Activated T-cell treated with anti-CD3 and anti-CD28 coated beads, Interleukin-2, amount 50 U/mL, for 48 hours (primary cell): ENCODE measurements at places on chromosomes 12 and 14.
A peak's percentile ranks its signal among the peaks of the same experiment; 100 is the strongest.

DNA sequence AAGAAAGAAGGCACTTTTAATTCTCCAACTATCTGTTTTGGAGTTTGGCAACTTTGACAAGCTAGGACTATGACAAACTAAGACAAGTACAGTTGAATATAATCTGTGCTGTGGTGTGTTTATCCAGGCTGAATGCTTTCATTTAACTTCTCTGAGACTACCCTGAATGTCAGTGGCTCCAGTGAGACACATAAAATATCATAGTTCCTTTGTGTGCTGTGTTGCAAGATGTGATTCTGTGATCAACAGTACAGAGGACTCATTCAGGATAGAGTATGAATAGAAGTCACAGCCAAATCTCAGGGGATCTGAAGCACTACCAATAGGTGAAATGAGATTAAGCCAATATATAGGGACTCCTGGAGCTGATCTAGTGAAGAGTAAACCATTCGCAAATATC lies 876.9 kb upstream of the FBXO33 start:
- DNase-seq, result no peak

- no peak for DNase-seq
These were observed 126.8 kb upstream of the CPSF6 start for GRCh38 chr12:69112616-69113015.

DNA sequence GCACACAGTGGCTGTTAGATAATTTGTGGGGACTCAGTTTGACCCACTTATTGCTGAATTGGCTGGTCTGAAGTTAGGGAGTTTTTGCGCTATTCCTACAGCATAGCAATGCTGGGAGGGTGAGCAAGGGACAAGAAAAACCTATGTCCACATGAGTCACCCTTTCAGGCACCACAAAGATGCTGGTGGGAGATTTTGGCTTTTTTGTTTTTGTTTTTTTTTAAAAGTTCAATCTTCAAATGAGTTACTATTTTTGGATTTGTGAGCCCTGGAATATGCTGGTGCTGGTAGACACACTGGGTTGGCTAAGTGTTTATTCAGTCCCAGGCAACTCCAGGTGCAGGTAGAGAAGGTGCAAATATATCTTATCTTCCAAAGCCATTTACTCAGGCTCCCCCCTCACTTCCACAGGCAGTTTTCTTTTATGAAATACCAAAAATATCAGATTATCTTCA lies 143.4 kb downstream of the BTG1 start:
- no peak for DNase-seq

DNA sequence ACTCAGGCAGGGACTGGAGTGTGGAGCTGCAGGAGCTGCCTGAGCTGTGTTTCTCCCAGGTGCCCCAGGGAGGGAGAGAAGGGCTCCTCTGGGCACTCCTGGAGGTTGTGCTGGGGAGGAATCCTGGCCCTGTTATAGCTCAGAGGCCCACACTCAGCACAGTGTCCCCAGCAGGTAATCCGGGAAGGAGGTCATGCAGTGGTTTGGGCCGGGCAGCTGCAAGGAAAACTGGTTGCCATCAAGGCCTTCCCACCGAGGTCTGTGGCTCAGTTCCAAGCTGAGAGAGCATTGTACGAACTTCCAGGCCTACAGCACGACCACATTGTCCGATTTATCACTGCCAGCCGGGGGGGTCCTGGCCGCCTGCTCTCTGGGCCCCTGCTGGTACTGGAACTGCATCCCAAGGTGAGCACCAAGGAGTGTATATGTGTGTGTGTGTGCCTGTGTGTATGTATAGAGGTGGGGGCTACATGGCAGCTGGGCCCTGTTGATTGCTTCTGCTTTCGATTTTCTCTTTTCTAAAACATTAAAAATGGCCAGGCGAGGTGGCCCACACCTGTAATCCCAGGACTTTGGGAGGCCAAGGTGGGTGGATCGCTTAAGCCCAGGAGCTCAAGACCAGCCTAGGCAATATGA lies 2.0 kb downstream of the AMHR2 start:
- no peak for DNase-seq

- no peak for DNase-seq
These were observed 127.2 kb downstream of the BCAT1 start for GRCh38 chr12:24821691-24822090.

DNA sequence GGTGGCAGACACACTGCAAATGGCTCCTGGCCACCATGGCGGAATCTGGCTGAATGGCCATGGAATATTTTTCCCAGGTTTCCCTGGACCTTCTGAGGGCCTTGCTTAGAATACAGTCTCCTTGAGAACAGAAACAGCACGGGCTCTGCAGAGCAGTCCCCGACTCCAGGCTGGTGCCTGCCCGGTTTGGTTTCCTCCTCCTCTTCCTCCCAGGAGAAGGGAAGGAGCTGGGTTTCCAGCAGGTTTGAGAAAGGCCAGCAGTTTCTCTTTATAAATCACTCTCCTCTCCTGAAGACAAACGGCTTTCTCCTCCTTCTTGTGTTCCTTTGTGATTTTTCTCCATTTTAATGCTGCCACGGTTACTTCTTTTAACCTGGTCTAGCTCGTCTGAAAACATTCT lies 106.8 kb upstream of the RFLNA start:
- no peak for DNase-seq

DNA sequence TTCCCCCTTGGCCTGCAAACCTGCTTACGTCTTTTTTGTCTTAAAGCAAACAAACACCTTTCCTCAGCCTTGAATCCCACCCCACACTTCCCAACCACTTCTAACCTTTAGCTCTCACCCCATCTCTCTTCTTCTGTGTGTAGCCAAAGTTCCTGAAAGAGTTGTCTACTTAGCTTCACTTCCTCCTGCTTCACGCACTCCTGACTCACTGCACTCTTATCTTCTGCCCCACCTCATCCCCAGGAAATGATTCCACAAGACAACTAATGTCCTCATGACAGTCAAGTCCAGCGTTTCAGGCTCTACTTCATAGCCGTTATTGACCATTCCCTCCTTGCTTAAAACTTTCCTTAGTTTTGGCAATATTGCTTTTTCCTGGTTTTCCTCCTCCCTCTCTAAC lies 22.4 kb downstream of the EIF2B2 start:
- DNase-seq, result no peak

DNA sequence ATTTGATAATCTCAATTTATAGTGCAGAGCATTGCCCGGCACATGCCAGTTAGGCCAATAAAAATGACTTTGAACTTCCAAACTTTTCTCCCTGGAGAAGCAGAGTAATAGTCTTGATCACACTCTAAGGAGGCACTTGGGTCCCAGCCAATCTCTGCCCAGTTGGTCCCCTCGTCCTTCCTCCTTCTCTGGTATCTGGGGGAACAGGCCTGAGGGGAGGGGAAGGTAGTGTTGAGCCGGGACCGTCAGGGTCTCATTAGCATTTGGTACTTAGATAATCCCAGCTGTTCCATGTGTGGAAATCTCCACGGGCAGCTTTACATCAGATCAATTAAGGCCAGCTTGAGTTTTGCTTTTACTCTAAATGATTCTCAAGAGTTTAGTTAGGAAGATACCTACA lies 70.1 kb downstream of the ZNF641 start:
- DNase-seq, result no peak

GRCh38 chr12:79897617-79898016 lies 37.3 kb downstream of the PPP1R12A start:
- DNase-seq, result no peak

GRCh38 chr12:69430942-69431590 lies 39.1 kb upstream of the FRS2 start:
- no peak for DNase-seq

GRCh38 chr12:94225947-94226630 lies 77.7 kb downstream of the PLXNC1 start:
- no peak for DNase-seq

GRCh38 chr12:50085615-50086072 lies 502 bp downstream of the SMARCD1 start:
- DNase-seq, result no peak

- DNase-seq, result peak; percentile 88
These were observed 4.3 kb upstream of the CD9 start for GRCh38 chr12:6195665-6196535.

DNA sequence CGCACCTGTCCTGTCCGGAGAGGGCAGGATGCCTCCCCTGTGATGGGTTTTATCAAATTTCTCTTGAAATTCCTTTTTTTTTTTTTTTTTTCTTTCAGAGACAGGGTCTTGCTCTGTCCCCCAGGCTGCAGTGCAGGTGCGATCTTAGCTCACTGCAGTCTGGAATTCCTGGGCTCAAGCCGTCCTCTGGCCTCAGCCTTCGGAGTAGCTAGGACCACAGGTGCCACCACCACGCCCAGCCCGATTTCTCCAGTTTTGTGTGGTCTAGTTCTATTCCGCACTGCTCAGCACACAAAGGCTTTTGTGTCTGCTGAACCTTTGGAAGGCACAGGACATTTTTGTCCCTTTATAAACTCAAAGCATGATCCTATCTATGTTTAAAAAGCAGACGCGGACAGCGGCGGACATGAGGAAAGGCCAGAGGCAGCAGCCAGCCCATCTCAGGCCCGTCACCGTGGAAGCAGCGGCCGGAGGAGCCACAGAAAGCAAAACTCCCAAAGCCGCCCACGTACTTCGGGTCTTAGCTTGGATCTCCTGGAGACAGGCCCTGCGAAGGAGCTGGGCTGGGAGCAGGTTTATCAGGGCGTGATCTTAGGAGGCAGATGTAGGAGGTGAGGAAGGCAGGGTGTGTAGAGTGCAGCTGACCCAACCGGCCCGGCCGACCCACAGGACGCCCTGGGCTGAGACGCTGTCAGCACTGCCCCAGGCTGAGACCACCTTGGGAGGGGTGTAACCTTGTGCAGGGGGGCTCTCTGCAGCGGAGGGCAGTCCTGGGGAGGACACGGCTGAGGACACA lies 30.9 kb upstream of the FBRSL1 start:
- no peak for DNase-seq

DNA sequence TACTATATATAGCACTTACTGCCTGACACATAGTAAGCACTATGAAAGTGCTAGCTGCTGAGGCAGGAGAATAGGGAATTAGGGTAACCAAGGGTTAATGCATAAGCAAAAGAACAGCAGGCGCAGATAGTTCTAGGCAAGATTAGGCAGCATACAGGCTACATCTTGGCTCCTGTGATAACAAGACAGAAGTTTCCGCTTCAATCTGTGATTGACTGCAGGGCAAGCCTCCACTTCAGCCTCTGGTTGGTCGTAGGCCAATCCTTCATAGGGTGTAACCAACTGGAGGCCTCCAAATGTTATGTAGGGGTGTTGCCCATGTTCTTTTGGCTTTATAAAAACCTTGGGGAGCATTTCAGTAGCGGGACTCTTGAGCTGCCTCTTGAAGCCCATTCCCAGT lies 46.9 kb downstream of the KLHL28 start:
- DNase-seq, result no peak

GRCh38 chr12:77814386-77814785 lies 16.3 kb upstream of the NAV3 start:
- no peak for DNase-seq

- no peak for DNase-seq
These were observed 12.4 kb downstream of the MTERF2 start for GRCh38 chr12:106974511-106974910.

DNA sequence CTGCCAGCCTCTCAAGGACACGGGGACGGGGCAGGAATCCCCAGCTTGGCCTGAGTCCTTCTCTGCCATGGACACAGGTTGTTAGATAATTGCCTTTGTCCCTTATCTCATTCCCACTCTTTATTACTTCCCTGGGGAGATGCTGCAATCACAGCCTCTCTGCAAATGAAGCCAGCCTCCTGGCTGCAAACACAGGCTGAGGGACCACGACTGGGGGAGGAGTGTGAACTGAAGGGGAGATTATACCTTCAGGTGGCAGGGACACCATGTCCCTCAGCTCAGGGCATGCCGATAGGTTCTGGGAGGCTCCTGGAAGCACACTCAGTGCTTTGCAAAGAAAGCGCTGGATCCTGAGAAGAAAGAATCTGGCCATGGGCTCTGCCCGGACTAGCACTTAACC lies 16.1 kb upstream of the CHGA start:
- DNase-seq, result no peak

- DNase-seq, result no peak
These were observed 947.4 kb downstream of the LRFN5 start for GRCh38 chr14:42554091-42554490.

GRCh38 chr12:105315726-105316125 lies 14.8 kb upstream of the C12orf75 start:
- DNase-seq, result no peak

DNA sequence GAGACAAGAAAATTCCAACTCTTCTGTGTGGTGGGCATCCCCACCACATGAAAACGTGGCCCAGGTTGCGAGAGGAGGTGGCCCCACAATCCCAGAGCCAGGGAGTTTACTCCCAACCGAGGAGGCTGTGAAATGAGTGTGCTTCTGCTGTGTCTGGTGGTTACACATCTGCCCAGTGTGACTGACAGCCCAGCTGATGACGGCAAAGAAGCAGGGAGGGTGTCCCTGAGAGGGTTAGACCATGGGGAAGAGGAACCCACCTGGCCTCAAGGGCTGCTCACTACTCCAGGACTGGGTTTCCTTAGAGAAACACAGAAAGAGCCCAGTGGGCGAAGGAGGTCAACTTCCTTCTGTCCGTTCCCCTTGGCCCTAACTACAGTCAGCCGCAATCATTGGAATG lies 24.6 kb downstream of the ZFP36L1 start:
- DNase-seq, result no peak

- DNase-seq, result no peak
These were observed 58.9 kb upstream of the KITLG start for GRCh38 chr12:88638966-88639760.
